Kasumi-1 (cell line): ENCODE measurements at places on chromosomes 7 and 10.
A peak's percentile ranks its signal among the peaks of the same experiment; 100 is the strongest.

DNA sequence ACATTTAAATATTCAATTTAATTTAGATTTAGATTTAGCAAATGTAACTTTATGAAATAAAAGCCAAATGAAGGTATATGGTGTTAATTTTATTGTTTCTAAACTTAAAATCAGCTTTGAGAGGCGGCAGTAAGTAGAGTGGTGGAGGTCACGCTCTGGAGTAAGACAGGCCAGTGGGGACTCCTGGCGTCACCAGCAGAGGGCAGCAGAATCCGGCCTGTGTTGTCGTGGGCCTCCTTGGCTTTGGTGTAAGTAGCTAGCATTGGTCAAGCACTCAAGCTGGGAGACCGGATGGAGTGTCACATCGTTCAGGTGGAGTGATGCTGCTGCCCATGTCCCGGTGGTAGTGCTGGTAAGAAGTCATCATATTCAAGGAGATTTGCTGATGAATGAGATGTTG, 98.7 kb upstream of the DNAJB6 start:
- DNase-seq = no peak

GRCh38 chr7:30224511-30225062, 59.8 kb upstream of the ZNRF2 start:
- DNase-seq = peak; percentile 27

DNA sequence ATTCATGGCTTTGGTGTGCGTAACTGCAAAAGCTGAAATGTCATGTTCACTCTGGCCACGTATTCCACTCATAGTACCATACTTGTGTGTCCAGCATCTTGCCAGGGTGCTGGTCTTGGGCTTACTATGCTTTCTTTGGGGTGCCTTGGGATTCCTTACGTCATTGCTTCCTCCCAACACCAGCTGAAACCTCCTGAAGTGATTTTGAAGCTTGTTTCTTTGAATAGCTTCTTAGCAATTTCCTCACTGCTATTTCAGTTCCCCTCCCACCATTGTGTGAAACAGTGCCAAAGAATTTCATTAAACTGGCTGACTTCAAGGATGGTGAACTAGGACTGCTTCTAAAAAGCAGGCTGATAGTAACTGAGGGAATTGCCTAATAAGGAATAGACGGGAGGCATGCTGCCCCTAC, 36.9 kb downstream of the ENTPD1 start:
- peak; percentile 26 for DNase-seq

DNA sequence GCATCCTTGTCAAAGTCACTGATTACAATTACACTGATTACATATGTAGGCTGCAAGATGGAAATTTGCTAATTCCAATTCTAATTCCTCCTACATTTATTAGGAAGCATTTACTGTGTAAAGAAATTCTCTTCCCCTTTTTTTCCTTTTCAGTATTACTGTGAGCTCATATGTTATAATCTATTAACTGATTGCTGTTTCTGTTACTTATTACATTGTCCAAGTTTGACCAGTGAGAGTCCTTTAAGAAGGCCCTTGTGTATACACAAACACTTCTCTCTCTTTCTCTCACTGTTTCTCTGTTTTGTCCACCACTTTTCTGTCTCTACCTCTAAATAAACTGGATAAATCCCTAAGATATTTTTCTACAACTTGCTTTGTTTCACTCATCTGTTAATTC, 31.5 kb downstream of the PHF14 start:
- DNase-seq = no peak

GRCh38 chr10:132508581-132509443, 28.8 kb upstream of the INPP5A start:
- DNase-seq = no peak

GRCh38 chr7:144812379-144813283, 23.2 kb downstream of the TPK1 start:
- DNase-seq = peak; percentile 51

- no peak for DNase-seq
Observed at GRCh38 chr10:132455441-132455971, 58.5 kb downstream of the PWWP2B start.

DNA sequence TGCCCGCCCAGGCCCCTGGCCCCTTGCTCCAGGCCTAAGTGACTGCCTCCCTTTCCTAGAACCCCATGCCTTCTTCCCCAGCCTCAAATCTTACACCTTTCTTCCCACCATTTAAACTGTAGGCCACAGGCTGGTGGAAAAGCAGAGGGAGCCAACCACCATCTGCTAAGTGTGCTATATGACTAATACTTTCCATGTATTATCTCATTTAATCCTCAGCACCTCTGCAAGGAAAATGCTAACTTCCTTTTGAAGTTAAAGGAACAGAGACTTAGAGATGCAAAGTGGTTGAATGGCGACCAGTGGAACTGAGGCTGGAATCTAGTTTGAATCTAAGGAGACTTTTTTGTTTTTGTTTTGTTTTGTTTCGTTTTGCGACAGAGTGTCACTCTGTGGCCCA, 17.8 kb upstream of the MTPAP start:
- no peak for DNase-seq

DNA sequence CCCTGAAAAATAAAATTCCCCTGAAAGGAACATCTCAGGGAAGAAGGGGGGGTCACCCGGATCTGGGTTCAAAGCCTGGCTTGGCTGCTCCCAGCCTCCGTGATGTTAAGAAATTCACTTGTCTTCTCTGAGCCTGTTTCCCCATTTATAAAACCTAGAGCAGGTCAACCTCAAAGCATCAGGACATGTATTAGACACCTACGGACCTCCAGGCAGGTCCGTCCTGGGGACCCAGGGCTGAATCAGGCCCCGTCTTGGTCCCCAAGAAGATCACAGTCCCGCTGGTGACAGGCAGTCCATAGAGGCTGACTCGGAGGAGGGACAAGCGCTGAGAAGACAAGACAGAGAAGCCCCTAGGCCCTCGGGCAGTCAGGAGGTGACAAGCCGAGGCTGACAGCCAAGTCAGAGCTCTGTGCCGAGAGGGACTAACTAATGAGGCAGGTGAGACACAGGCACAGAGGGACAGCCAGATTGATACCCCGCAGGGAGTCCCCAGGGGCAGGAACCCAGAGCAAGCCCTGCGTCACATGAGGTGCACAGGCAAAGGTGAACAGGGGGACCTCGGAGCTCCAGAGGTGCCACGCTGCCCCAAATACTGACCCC, 2.9 kb downstream of the MYL10 start:
- DNase-seq = no peak

DNA sequence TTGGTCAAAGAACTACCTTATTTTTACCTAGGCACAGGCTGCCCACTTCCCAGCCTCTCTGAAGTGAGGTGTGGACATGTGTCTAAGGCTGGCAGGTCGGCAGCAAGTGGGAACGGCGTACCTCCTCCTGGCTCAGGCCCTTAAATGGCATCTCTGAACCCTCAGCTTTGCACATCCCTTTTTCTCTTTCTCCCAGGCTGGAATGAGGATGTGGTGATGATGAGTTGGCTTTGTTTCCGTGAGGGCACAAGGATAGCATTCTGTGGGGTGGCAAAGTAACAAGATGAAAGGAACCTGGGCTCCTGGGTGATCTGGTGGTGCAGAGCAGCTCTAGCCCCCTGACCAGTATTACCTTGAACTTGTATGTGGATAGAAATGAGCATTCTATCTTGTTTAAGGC, 196.8 kb downstream of the REEP3 start:
- DNase-seq = no peak

DNA sequence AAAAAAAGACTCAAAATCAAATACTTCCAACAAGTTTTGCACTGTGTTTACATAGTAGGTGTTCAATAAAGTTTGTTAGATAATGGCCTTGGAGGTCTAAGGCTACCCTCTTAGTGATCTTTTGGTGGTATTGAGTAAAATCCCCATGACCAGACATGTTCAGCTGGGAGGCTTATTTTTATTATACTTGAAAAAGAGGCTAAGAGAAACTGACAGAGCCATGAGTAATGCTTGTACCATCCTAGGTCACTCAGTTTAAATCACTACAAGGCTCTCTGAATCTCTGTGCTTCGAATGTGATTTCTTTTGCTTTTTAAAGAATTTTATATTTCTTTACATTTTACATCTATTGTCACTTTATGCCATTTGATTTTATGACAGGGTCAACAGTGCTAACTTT, 90.5 kb downstream of the TWIST1 start:
- DNase-seq = no peak
